ENCODE measurements at places on chromosomes 4 and X. TPM values are rescaled to one million over a fixed set of nuclear protein-coding genes. Genes with fewer than 3 reads are reported as not detected.
A peak's percentile ranks its signal among the peaks of the same experiment; 100 is the strongest.

NAT8L gene
- 18.8 TPM for total RNA-seq

HAUS3 gene
- total RNA-seq: 26.9 TPM

DNA sequence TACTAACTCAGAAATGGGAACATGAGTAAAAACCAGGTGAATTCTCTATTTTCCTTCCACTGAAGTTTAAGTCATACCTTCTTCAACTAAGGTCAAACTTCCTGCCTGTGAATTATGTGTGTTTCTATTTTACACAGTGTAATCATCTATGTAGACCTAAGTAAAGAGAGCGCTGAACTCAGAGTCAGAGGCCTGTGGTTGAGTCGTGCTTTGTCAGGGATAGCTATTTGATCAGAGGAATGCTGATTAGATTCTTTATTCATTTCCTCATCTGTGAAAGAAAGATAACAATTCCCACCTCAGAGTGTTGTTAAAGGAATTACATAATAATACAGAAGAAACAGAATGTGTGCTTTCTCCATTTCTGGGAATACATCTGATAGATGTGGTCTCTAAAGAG, 654.1 kb downstream of the STIM2 start:
- DNase-seq: no peak

DNA sequence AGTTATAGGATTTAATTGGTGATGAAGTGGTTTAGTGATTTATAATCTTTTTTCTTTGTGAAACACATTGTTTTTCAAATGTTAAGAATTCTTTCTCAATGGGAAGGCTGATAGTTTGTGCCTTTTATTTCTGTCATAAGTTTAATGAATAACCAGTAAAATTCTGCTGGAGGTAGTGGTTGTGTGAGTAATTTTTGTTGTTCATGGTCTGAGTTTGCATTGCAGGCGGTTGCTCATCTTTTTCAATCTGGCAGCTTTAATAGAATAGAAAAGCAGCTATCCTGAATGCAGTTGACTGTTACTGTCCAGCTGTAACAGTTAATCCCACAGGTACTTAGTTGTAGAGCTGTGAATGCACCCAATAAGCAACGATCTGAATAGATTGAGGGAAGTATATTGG, 215.6 kb upstream of the AFF2 start:
- DNase-seq: no peak

DNA sequence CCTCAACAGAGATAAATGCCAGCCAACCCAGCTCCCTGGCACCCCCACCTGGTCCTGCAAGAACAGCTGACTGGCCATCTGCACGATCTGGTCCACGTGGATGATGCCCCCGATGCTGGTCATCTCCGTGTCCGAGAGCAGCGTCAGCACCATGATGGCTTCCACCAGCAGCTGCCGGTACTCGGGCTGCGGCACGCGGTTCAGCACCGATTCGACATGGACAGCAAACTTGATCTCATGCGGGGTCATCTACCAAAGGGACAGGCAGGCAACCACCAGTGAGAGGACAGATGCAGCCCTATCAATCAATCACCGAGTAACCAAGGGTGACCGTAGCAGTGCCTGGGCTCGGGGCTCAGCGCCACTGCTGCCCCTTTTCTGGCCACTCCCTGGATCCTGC, 89.8 kb downstream of the PHKA2 start:
- DNase-seq: no peak

DNA sequence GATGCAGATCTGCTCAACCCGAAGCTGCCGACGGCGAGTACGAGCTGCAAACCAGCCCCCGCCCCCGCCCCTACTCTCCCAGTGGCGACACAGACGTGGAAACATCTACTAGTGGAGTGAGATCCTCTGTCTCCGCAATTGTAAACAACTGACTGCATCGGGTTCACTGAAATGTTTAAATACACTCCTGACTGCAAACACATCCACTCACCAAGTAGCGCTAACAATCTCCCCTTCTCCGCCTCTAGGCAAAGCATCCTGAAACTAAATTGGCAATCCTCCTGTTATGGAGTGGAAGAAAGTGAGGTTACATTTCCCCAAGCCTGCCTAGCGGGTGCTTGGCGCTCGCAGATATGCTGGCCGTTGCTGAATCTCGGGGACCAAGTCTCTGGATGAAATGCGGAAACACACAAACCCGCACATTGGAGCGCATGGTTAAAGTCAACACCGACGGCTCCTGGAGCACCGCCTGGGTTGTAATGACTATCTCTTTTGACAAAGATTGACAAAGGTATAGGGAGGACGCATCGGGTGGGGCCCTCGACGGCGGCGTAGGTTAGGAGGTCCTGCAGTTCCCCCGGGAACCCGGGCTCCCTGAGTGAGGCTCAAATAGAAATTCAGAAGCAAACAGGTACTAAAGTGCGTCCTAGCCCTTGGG, 117.0 kb upstream of the TEX13C start:
- DNase-seq: peak; percentile 2

All from neural crest cell (in vitro differentiated cells).